ENCODE measurements at places on chromosomes 12 and 14.

- DNase-seq: no peak
Measured at GRCh38 chr14:72753879-72754400, 140.0 kb downstream of the DPF3 start.

GRCh38 chr12:42128327-42128726 lies 16.3 kb downstream of the GXYLT1 start:
- no peak for DNase-seq

DNA sequence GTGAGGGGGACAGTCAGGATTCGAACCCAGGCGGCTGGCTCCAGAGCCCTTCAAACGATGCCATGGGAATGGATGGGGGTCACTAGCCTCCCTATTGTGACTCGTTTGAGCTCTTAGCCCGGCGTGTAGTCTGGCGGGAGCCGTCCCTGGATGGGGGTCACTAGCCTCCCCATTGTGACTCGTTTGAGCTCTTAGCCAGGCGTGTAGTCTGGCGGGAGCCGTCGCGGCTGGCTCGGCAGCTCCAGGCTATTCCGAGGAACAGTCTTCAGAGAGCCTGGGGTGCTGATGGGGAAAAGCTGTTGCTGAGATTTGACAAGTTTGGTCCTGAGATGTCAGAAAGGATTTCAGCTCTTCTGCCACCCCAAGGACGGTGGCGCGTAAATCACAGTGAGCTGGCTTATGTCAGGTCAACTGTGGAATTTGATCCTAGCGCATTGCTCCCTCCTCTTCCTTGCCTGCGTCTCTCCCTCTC lies 58.3 kb downstream of the CALM1 start:
- no peak for DNase-seq

- DNase-seq: no peak
Measured at GRCh38 chr12:116382686-116383530, 105.4 kb upstream of the MED13L start.

DNA sequence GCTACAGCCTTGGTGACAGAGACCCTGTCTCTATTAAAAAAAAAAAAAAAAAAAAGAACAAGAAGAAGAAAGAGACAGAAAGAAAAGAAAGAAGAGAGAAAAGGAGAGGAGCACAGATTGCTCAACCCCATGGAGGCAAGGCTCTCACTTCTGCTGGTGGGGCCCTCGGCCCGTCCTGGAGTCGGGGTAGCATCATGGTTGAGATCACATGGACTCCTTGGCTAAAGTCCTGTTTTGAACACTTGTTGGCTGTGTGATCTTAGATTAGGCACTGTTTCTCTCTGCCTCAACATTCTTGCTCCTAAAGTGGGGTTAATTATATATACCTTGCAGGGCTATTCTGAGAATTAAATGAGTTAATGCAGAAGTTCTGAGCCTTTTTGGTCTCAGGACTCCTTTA lies 207.7 kb downstream of the CACNA1C start:
- DNase-seq: no peak
